MCF 10A (cell line): ENCODE measurements at places on chromosomes 3 and 15. TPM values are rescaled to one million over a fixed set of nuclear protein-coding genes. Genes with fewer than 3 reads are reported as not detected.

Gene ROPN1
- total RNA-seq = not detected in 2 replicates

Gene TNIK
- 3.4 and 4.3 TPM in 2 replicates for total RNA-seq

Gene OIP5
- 2.9 and 5.7 TPM in 2 replicates for total RNA-seq

Gene ACTC1
- total RNA-seq = not detected in 2 replicates

Gene BAHD1
- total RNA-seq = 14.9 and 15.1 TPM in 2 replicates

Gene TFRC
- total RNA-seq = 72.9 and 108 TPM in 2 replicates

GRCh38 chr15:29681166-29681845 lies 141.0 kb downstream of the TJP1 start:
- DNase-seq = no peak

DNA sequence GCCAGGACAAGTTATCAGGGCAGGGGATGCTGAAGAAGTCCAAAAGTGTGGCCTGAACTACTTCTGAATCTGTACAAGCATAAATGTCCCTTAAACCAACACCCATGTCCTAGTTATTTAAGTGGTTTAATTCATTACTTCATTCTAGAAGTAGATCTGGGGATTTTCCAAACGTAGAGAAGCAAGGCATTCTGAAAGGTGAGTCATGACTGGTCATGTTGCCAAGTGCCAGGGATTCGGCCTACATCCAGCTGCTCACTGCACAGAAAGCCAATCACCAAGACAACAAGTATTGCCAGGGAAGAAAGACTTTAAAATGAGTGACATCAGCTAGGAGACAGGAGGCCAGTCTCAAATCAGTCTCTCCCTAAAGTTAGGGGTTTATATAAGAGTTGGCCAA lies 396.6 kb downstream of the GABRB3 start:
- DNase-seq = no peak

DNA sequence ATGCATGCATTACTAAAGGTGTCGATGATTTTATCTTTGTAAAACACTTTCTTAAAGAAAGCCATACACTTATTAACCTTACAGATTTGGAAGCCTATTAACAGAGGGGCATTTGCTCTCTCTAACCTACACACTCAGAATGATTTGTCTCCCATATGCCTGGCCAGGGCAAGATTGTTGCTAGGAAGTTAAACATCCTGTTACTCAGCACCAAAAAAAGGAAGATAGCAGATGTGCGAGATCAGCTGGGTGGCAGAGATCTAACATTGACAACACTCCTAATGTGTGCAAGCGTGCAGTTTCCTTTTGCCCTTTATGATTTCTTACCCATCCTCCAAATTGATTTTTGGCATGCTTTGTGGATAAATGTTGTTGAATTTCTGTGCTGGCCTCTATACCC lies 73.9 kb upstream of the TMEM108 start:
- DNase-seq = no peak
